ENCODE measurements at places on chromosomes 13 and 19.
A peak's percentile ranks its signal among the peaks of the same experiment; 100 is the strongest.

DNA sequence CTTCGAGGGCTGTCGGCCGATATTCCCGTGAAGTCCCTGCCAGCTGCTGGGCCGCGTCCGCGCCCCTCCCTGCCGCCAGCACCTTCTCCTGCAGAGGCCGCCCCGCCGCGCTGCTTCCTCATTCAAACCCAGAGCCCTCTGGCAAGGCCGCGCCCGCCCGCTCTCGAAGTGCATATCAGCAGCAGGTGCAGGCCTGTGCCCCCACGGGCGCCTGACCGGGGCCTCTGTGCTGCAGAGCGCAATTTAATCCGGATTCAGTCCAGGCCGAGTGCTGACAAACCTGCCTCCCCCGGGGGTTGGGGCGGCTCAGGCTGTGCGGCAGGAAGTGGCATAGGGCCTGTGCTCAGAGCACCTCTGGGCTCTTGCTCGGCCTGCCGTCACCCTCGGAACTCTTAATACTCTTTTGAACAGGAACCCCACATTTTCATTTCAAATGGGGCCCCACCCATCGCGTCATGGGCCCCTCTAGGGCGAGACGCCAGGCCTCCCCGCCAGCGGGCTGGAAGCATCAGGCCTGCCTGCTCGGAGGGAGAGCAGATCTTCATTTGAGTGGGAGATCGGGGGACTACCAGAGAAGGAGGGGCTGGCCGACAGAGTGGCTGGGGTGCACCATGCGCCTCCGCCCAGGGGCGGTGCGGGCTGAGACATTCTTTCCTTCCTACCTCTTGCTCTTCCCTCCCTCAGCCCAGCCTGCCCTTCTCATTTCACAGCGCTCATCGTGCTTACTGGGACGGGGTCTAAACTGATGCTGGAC lies 125.7 kb downstream of the TNFRSF19 start:
- DNase-seq, result no peak

GRCh38 chr19:29758863-29759262 lies 43.8 kb upstream of the C19orf12 start:
- DNase-seq, result no peak

DNA sequence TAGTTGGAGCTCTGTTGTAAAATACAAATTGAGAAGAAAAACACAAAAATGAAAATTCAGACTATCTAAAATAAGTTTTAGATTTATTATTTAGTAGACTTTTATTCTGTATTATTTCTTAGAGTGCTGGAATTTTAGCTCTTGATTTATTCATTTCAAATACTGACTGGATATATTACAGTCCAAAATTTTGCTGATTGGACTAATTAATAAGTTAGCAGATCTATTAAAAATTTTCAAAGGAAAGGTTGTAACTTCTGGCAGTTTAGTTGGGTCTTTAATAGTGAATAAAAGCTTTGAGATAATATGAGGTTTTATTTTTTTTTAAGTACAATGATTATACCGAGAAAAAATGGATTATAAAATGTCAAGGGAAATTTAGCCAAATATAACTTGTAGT lies 1224.9 kb upstream of the SPRY2 start:
- no peak for DNase-seq

DNA sequence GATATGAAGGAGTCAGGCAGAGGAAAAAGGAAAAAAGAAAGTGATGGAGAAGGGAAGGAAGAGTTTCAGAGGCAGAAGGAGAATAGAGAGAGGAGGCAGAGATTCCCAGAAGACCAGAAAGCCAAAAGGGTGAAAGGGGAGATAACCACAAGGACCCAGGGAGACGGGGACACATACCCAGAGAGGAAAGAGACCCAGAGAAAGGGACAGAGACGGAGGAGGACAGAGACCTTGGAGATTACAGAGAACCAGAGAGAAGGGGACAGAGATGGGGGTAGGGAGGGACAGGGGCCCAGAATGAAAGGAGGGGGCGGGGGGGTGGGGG lies 1.4 kb downstream of the PTH2 start:
- DNase-seq, result no peak

DNA sequence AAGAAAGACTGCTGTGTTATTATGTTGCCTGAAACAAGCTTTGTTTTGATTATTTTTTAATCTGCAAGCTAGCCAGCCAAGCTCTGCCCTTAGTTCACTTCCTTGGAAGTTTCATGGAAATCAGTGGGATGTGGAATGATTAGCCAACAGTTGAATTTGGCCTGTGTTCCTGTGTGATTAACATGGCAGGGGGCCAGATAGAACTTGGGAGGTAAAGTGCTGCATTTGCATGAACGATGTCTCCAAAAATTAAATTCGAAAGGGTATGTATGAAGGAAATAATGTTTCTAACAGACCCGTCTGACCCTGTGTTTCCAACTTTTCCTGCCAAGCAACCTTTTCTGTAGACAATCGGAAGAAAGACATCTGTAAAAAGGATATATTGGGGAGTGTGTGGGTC lies 32.2 kb downstream of the UFM1 start:
- no peak for DNase-seq

- DNase-seq, result no peak
These were observed 144.1 kb downstream of the DPF1 start for GRCh38 chr19:38079926-38080380.

- no peak for DNase-seq
These were observed 218.6 kb downstream of the MTUS2 start for GRCh38 chr13:29038700-29039099.

GRCh38 chr19:10021863-10022262 lies 8.6 kb downstream of the RDH8 start:
- no peak for DNase-seq

GRCh38 chr13:101594936-101595335 lies 142.5 kb downstream of the ITGBL1 start:
- no peak for DNase-seq

- no peak for DNase-seq
These were observed 12.1 kb downstream of the ADGRE5 start for GRCh38 chr19:14393329-14393728.

DNA sequence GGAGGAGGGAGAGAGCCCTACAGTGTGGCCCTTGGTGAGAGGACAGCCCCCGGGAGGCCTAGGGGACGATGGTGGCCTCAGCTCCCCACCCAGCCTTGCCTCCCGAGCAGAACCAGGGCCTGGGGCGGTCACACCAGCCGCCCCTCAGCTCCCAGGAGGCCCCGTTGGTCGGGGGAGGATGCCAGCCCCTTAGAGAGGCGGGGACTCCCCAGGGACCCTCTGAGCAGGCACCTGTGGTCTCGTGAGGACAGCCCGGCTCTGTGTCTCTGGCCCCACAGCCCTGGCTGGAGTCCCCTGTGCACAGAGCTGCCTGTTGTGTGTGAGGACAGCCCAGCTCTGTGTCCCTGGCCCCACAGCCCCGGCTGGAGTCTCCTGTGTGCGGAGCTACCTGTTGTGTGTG lies 158.8 kb downstream of the KDM4B start:
- DNase-seq, result no peak

- DNase-seq, result no peak
These were observed 21.9 kb downstream of the KCTD12 start for GRCh38 chr13:76864259-76864658.

DNA sequence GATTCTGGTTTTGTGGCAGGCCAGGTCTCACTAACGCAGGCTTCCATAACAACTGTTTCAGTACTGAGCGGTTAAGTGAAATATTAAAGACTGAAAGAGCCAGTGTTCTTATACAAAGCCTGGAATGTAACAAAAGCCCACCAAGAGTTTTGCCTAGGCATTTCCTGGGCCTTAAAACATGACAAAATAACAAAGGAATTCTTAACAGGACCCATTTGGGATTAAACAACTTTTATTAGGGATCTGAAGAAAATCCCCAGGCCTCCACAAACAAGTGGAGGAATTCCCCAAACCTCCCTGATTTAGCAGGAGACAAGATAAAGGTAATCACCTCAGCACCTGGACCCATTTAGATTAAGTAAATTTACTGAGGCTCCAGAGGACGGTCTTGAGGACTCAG lies 799.7 kb upstream of the SPRY2 start:
- no peak for DNase-seq

DNA sequence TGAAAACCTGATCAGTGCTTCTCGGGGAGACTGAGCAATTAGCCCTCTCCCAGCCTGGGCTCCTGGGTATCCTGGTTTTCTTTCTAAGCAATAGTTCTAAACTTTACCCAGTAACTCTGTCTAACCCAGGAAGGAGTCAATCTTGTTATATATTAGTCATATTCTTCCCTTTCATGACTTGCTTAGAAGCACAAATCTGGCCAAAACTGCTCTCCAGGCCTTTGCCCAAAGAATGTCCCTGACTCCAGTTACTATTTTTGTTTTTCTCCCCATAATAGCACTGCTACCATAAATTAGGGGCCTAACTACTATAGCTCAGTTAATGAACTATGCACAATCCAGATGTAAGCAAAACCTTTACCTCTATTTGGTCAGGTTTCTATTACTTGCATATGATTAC lies 355.8 kb upstream of the HTR2A start:
- DNase-seq, result no peak

- no peak for DNase-seq
These were observed 97.9 kb downstream of the CCNA1 start for GRCh38 chr13:36530050-36530789.

DNA sequence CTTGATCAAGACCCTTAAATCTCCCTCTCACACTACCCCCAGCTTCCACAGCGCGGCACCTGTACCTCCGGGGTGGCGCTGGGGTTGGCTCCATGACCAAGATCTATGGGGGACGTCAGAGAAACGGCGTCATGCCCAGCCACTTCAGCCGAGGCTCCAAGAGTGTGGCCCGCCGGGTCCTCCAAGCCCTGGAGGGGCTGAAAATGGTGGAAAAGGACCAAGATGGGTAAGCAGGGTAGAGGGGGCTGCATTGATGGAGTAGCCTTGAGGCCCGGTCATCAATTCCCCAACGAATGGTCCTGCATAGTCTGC lies 8.1 kb upstream of the CD79A start:
- DNase-seq, result no peak

- no peak for DNase-seq
These were observed 11.0 kb upstream of the EPSTI1 start for GRCh38 chr13:43003010-43003409.

GRCh38 chr13:35716186-35716585 lies 239.7 kb upstream of the MAB21L1 start:
- no peak for DNase-seq

- no peak for DNase-seq
These were observed 42.8 kb upstream of the NDUFS7 start for GRCh38 chr19:1340681-1341469.

GRCh38 chr13:51420681-51421490 lies 31.9 kb downstream of the INTS6 start:
- no peak for DNase-seq

GRCh38 chr13:46071590-46072249 lies 19.2 kb upstream of the ZC3H13 start:
- no peak for DNase-seq

DNA sequence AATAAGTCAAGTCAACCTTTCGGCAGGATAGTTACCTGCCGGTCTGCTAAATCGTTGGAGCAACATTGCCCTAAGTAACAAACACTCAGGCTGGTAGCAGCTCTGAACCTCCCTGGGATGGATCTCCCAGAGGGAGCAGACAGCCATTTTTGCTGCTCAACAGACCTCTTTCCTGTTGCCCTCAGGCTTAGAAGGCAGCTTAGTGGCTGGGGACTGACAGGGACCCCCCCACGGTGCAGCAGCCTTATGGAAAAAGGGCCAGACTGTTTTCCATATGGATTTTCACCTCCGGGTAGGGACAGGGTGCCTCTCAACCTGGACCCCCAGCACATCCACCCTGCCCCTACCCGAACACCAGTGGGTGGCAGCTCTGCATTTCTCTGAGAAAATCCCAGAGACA lies 49.7 kb downstream of the UBL3 start:
- no peak for DNase-seq

GRCh38 chr19:46602392-46603194 lies 1.5 kb downstream of the CALM3 start:
- no peak for DNase-seq

- DNase-seq, result no peak
These were observed 258.2 kb upstream of the IRS2 start for GRCh38 chr13:110044551-110045111.

DNA sequence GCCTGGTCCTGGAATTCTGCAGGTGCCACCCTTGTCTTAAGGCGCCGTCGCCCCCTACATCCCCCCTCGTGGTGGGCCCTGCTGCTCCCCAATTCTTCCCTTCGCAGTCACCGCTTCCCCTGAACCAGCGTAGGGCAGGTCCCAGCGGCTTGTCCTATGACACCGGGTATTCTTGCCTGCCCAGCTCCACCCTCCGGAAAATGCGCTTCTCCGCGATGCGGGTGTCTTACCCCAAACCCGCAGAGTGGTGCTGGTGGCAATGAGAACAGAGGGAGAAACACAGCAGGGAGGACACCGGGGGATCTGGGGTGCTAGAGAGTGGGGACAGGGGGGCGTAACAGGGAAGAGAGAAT lies 9.0 kb downstream of the ZNF808 start:
- DNase-seq, result no peak

DNA sequence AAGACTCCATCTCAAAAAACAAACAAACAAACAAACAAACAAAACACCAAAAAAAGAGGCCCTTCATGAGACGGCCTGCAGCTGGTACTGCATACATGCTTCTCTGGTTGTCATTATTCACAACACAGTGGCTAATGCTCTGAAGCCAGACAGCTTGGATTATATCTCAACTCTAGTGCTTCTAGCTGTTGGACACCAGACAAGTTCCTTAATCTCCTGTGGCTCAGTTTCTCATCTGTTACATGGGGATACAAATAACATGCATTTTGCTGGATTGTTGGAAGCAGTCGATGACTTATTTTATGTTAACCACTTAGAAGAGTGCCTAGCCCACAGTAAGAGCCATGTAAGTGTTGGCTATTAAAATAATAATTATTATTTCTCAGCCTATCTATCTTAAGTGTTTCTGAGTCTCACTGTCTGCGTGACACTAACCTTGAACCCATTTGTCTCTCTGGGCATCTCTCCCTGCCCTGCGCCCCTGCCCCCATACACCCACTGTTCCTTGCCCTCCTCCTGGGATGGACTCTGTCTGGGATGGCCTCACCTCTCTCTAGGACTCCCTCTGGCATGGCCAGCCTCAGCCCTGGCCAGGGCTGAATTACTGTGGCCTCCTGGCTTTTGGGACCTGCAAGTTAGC lies 3.1 kb upstream of the JUNB start:
- DNase-seq, result no peak

GRCh38 chr19:3100331-3100730 lies 6.2 kb downstream of the GNA11 start:
- peak; percentile 25 for DNase-seq

- no peak for DNase-seq
These were observed 45.2 kb downstream of the GPR180 start for GRCh38 chr13:94646904-94647303.

DNA sequence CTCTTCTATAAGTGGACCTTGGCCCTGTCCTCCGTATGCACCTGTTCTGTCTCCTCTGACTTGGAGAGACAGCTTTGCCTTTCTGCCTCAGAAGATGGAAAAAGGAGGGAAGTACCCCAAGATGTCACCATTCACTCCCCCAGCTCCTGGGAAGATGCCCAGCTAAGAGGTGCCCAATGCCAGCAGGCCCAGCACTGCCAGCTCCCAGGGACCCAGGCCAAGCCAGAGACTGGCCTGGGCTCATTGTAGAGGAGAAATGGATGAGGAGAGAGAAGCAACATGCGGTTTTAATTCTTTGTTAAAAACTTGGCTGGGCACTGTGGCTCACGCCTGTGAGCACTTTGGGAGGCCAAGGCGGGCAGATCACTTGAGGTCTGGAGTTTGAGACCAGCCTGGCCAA lies 111.5 kb upstream of the ZNF507 start:
- DNase-seq, result no peak
